ENCODE measurements at places on chromosomes 1 and 21.
A peak's percentile ranks its signal among the peaks of the same experiment; 100 is the strongest.

DNA sequence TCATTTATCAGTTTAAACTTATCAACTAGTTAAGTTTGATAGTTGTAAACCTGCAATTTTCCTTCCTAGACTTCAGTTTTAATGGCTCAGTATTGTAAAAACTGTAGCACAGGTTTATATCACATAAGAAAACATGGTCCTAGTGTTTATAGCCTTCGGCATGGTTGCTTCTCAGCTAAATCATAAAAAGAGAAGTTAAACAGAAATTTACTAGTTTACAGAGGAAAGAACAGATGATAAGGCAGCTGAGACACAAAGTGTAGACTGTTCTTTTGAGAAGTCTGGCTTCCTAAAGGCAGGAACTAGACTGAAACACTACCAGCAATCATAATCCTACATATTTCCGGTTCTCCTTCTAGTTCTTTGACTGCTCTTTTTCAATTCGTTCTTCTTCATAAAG is 39.8 kb downstream of the WNT2B start:
- no peak for DNase-seq

GRCh38 chr1:43067977-43068751 is 103.9 kb downstream of the EBNA1BP2 start:
- DNase-seq: peak; percentile 81

GRCh38 chr1:206703661-206704060 is 19.0 kb downstream of the MAPKAPK2 start:
- DNase-seq: no peak

DNA sequence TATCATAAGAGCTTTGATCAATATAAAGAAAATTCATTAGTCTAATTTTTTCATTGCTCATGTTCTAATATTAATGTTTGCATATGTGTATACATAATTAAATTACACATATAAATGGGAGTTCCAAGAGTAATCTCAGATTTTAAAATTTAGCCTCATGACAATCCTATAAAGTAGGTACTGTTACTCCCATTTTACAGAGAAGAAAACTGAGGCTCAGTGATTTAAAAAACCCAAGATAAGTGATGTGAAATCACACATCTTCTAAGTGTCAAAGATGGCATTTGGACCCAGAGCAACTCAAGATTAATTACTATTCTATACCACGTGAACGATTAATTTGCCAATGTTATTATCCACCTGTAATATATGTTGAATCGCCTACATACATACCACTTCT is 122.3 kb downstream of the TM2D1 start:
- no peak for DNase-seq

All from NCI-H510A treated with DMSO at 0.1 percent for 48 hours (cell line).